ENCODE measurements at places on chromosomes 2 and 18.

DNA sequence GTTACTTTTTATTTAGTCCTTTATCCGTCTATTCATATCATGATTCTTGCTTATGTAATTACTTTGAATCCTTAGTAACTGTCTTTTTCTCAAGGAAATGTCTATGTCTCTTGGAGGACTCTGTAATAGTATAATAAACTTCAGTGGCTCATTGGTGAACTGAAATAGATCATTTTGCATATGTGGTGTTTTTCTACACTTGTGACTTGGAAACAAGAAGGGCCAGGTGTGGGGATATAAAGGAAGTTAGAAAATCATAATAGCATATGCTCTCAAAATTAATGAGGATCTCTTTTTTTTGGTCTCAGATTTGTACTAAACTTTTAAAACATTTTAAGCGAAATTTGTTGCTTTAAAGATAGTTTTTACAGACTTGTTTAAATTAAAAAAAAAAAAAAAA is 453.0 kb upstream of the CDH20 start:
- DNase-seq, result no peak

DNA sequence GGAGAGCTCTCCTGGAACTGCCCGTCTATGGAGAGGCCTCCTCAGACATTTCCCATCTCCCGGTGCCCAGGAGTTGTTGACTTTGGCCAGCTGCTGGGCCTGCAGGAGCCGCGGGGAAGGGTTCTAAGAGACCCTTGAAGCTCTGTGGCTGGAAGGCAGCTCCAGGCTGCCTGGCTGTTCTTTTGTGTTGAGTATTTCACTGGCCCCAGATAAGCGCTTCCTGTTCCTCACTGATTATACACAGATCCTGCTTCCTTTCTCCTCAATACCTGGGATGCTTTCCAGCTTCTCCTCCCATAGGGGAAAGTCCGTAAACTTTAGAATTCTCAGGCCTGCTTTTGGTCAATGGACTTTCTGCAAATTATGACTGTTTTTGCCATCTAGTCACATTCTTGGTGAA is 57.8 kb downstream of the TGOLN2 start:
- no peak for DNase-seq

DNA sequence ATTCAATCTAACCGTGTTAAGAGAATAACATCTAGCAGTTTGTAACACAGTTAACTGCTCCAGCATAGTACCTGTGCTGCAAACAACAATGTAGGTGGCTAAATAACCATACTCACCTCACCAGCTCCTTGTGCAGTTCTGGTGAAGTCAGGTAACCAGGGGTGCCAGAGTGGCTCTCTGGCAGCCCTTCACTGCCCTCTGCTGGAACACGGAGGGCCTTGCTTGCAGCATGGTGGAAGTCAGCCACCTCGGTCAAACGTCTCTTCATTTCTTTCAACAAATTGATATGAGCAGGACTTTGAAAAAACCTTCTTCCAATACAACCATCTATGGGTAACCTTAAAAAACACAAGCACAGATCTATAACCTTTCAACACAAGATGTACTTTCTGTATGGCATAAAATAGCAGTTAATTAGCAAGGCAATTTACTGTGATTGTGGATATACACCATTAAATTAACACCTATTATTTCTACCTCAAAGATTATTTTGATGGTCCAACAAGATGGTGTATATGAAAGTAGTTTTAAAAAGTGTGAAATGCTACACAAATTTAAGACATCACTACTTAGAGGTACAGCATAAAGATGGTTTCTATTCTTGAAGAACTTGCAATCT is 56.6 kb downstream of the EPG5 start:
- peak; percentile 41 for DNase-seq

GRCh38 chr2:39506215-39506614 is 69.1 kb upstream of the MAP4K3 start:
- no peak for DNase-seq

- no peak for DNase-seq
Measured at GRCh38 chr2:39530411-39530866, 93.4 kb upstream of the MAP4K3 start.

DNA sequence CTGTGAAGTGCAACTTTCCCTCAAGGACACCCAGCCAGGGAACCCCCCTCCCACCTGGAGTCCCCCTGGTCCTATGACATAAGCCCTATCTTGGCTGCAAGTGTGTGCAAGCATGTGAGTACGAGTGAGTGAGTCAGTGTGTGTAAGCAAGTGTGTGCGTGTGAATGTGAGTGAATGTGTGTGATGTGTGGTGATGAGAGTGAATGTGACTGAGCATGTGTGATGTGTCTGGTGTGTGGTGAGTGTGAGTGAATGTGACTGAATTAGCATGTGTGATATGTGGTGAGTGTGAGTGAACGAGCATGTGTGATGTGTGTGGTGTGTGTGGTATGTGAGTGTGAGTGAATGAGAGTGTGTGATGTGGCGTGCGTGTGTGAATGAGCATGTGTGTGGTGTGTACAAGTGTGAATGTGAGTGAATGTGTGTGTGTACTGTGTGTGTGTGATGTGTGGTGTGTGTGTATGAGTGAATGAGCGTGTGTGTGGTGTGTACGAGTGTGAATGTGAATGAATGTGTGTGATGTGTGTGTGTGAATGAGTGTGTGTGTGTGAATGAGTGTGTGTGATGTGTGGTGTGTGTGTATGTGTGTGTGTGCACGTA is 68.8 kb upstream of the SMAD7 start:
- DNase-seq, result no peak

DNA sequence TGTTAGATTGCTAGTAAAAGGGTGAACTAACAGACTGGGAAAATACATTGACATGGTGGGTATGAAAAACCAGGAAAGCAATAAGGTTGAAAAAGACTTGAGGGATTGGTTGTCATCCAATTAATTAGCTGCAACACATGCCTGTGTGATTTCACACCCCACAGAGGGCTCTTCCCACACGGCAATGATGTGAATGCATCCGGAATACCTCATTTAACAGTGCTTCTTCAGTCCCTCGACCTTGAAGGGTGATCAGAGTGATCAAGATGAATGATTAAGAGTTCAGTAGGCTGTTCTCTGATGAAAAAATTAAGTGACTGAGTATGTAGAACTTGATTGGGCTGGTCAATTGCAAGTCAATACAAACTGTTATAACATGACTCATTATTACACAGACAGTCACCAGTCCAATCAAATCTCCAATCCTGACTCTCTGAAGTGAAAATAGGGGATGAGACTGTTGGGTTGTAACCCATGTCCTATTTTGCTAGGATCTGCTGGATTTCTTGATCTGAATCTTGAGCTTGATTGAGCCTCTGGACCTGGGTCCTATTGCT is 924.9 kb upstream of the FAM98A start:
- DNase-seq, result no peak

- no peak for DNase-seq
Measured at GRCh38 chr2:172968061-172968469, 107.6 kb upstream of the MAP3K20 start.

DNA sequence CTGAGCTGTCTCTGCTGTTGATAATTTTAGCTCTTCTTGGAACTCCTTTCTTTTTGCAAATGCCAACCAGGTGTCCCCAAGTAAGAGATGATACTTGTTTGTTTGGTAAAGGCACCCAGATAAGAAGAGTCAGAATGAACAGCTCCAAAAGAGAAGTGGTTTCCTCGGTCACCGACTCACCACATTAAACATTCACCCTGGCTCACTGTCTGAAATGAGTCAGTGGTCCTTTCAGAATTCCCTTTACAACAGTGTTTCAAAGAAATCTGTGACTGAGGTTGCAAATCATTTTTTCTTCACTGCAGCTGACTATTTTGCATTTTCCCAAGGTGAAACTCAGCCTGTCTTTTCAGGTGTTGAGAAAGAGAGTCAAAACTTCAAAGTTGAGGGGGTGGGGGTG is 16.2 kb upstream of the CXCR4 start:
- no peak for DNase-seq

- DNase-seq, result no peak
Measured at GRCh38 chr2:76469066-76469465, 758.4 kb upstream of the GCFC2 start.

GRCh38 chr2:5908071-5908470 is 215.9 kb downstream of the SOX11 start:
- DNase-seq, result no peak

DNA sequence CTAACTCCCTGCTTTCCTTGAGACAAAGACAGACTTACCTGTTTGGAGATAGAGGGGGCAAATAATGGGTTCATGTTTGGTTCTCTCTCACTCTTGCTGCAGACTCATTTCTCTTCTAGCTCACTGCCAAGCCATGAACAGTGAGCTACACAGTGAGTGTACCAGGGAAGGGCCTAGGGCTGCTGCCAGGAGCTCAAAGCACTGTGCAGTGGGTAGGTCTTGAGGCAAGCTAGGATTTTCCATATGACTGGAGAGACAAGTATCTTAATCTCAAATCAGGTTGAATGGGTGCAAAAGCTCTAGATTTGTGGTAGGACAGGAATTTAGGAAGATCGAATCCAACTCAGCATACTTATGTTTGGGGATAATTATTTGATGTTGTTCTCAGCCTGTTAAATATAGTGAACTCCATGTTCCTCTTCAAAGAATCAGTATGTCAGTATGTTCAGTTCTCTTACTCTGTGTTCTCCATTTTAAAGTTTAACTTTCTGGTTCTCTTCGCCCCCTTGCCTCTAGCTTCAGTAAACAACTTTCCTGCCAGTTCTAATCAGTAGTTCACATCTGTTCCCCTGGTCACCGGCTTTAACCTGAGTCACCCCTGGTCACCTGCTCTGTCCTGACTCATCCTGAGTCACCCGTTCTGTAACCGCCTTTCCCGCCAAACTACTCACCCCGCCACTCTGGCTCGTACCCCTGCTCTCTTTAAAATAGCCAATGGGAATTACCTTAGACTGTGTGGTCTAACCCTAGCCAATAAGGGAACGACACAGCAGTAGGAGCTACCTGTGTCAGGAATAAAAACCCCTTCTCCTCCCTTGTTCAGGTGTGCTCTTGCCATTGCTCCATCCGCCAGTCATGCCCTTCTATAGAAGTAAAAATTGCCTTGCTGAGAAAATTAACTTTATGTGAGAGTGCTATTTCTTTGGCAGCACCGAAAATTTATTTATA is 21.9 kb downstream of the SLC25A52 start:
- DNase-seq, result no peak

GRCh38 chr18:6368017-6368416 is 46.7 kb downstream of the L3MBTL4 start:
- DNase-seq, result no peak

DNA sequence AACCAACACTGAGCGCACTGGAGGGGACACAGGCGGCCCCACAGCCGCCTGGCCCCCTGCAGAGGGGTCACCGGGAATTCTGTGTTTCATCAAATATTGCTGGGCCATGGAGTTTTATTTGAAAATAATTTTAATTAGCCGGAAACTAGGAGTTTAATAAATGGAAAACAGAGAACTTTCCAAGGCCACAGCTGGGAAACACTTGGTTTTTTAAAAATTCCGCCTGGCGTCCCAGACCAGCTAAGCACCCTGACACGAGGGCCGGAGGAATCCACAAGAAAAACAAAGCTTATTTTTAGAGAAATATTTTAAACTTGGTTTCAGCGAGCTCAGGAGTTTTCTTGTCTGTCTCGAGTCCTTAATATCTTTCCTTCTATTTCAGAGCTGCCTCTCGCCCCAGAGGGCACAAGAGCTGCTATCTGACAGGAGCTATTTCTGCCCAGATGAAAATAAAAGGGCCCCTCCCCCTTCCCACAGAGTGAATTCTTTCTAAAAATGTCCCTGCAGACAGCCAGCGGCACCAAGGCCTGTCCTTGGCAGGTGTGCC is 8.2 kb downstream of the ZFP36L2 start:
- peak; percentile 25 for DNase-seq

- peak; percentile 60 for DNase-seq
Measured at GRCh38 chr2:101696272-101697123, 1.0 kb upstream of the MAP4K4 start.

DNA sequence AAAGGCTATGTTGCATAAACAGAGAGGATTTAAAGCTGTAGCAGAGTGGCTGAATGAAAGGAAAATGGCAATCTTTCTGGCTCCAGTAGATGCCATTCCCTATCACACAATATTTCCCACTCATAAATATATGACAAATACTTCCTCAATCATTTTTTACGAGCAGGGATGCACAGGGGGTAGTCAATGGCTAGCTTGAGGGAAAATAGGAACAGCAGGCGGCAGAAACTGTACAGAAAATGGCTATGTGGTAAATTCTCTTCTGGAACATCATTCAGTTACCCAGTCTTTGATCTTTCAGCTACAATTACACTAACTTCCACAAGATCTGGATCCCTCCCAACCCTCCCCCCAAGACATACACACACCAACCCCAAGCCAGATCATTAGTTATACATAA is 127.2 kb downstream of the OLA1 start:
- no peak for DNase-seq

- no peak for DNase-seq
Measured at GRCh38 chr2:224847961-224848850, 132.0 kb upstream of the CCDC195 start.

DNA sequence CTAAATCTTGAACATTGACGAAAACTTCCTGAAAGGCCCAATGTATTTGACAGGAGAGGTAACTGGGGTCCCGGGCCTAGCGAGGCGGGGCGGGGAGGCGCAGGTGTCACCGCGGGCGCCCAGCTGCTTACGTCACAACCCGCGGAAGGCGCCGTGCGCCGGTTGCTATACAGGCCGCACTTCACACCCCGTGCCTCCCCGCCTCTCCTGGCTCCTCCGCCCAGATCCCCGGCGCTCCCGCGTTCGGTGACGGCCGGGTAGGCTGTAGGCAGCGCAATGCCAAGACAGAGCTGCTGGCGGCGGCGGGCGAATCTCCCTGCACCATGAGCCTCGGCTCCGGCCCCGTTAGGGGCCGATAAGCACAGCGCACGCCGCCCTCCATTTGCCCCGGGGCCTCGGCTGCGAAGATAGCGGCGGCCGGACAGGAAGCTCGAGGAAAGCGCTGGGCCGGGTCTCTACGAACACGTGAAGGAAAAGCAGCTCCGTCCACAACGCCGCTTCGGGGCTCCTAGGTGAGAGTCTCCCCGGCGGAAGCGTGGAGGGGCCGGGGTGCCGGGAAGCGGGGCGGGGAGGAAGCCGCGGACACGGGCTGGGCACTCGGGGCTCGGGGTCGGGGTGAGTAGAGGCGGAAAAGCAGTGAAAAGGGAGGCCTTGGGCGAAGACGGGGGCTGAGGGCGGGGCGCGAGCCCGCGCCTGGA is at the start of gene RNF138:
TSS of gene RNF138 (plus strand) at position 151 of the 698 bp plus-strand sequence. CDS start 903 bp downstream, outside the sequence.
- peak; percentile 84 for DNase-seq

GRCh38 chr2:214676421-214677089 is 132.9 kb downstream of the BARD1 start:
- no peak for DNase-seq

- peak; percentile 33 for DNase-seq
Measured at GRCh38 chr2:1742681-1743395, 1.5 kb downstream of the PXDN start.

GRCh38 chr18:57649556-57650500 is 28.2 kb upstream of the NARS1 start:
- no peak for DNase-seq
